ENCODE measurements at places on chromosomes 2 and 18.
A peak's percentile ranks its signal among the peaks of the same experiment; 100 is the strongest.

DNA sequence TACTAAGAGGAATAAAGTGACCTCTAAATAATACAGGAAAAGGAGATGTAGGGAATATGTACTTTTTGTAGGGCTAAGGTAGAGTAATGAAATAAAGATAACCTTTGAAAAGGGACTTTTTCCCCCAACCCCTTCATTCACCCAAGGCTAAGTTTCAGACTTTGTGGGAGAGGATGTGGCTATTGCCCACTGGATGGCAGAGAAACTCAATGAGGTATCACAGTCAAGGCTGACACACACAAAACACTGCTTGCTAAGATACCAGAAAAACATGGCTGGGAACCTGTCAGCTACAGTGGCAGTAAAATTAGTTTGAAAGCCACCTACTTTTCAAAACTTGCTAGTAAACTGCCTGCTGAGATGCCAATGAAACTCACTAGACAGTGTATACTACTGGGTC is 158.8 kb upstream of the WDSUB1 start:
- DNase-seq, result no peak

- DNase-seq, result no peak
Measured at GRCh38 chr2:53569957-53570727, 197.5 kb upstream of the CHAC2 start.

DNA sequence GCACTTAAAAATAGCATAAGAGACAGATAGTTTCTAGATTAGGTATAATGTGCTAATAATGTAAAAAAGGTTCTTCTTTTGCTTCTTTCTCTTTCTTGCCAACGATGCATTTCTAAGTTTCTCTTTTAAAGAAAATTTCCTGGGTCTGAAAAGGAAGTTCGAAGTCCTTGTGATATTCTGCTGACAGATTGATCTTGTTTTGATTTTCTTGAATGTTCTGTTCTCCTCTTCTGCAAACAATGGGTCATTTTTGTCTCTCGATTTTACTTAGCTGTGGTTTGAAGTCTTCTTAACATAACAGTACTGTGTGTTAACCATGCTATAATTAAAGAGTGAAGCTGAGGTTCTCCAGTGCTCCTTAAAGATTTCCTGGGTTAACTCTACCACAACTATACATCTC is 61.1 kb upstream of the ACYP2 start:
- DNase-seq, result no peak

- DNase-seq, result no peak
Measured at GRCh38 chr2:207876842-207877535, 107.3 kb upstream of the FZD5 start.

- no peak for DNase-seq
Measured at GRCh38 chr2:56086336-56086735, 97.5 kb upstream of the CCDC85A start.

DNA sequence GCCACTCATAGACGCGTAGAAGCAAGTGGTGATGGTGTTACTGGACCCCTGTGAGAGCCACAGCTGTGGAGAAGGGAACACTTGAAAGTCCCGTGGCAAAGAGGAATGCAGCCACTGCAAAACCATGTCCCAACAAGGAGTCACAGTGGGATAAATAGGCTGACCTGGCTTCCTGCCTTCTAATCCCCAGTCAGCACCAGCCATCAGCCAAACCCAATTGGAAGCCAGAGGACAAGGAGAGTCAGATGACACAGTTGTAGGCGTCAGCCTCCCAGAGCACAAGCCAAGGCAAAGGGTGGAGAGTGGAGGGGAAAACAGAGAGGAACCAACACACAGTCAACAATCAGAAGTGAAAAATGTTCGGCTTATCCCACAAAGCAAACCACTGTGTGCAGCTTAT is 5.5 kb upstream of the CYBRD1 start:
- no peak for DNase-seq

DNA sequence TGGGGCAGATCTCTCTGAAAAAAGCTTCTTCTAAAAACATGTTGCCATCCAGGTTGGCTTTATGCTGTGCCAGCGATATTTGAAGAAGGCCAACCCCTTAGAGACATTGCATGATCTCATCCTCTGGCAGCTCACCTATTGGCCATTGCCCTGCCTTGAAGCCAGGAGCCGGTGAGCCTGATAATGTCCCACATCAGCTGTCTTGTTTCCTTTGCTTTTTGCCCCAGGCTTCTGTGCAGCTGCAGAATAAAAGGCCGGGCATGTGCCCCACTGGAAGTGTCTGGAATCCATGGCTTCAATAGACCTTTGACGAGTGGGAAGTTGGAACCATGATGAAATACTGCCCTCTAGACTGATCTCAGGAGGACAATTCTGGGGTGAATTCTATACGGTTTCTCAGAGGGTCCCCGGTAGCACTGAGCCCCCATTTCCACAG is 523.5 kb upstream of the ZEB2 start:
- DNase-seq, result no peak

- no peak for DNase-seq
Measured at GRCh38 chr2:20623741-20624155, 27.1 kb downstream of the HS1BP3 start.

- no peak for DNase-seq
Measured at GRCh38 chr2:142291969-142292368, 161.2 kb upstream of the LRP1B start.

DNA sequence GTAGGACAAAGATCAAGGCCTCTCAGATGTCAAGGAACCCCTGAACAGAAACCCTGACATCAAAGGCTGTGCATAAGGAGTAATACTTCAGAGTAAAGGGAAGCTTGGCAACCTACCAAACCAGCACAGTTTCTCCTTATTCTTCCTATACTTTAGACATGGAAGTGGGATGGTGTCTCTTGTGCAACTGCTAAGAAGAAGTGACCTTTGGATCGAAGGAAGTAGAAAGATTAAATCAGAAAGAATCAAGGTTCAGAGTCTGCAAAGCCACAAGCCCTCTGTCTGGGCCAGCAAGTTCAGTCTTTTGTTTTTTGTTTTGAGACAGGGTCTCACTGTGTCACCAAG is 66.2 kb upstream of the SLC39A10 start:
- no peak for DNase-seq

GRCh38 chr18:693466-694187 is 18.8 kb downstream of the ENOSF1 start:
- no peak for DNase-seq

- DNase-seq, result no peak
Measured at GRCh38 chr18:49682173-49682802, 120.4 kb downstream of the LIPG start.

GRCh38 chr18:33673689-33674088 is 95.7 kb downstream of the ASXL3 start:
- DNase-seq, result no peak

DNA sequence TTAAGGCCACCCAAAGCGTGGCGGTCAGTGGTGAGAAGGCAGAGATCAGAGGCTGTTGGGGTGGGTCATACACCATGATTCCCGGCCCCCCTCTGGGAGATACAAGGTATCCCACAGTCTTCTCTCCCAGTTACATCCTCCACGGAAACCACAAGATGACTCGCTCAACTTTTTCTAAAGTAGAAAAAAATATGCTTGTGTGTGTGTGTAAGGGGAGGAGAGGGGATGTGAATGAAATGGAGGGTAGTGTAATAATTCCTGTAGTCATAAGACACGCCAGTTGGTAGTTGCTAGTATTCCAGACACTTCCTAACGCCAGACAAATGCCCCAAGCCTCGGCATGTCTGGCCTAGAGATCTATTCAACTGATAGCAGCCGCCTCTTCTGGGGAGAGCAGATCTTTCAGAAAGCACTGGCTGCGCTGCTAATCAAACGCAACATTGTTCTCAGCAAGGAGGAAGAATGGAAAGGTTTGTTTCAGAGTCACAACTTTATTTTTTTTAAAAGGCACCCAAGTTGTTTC is 143.5 kb downstream of the TGIF1 start:
- DNase-seq, result peak; percentile 46

DNA sequence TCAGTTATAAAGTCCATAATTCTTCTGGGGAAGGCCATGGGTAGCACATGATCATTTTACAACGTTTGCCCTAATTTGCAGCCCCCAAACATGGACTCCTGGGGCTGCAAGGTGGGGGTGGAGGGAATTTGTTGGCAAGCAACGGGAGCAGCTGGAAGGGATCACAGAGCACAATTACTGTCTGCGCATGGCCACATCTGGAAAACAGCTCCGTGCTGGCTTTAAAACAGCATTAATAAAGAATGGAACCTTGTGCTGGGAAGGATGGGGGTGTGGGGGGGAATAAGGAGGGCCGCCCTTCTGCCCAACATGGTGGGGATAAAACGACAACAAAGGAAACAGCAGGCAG is 60.9 kb upstream of the SLC14A2 start:
- no peak for DNase-seq

- DNase-seq, result no peak
Measured at GRCh38 chr2:156437931-156438410, 1.8 kb downstream of the GPD2 start.

- no peak for DNase-seq
Measured at GRCh38 chr2:241161646-241162281, 11.5 kb downstream of the PPP1R7 start.

All from CD4-positive, alpha-beta T cell treated with Interleukin-4 for 4 hours (primary cell).